Fibroblast of the conjunctiva (primary cell): ENCODE measurements at places on chromosomes 7 and 10.

DNA sequence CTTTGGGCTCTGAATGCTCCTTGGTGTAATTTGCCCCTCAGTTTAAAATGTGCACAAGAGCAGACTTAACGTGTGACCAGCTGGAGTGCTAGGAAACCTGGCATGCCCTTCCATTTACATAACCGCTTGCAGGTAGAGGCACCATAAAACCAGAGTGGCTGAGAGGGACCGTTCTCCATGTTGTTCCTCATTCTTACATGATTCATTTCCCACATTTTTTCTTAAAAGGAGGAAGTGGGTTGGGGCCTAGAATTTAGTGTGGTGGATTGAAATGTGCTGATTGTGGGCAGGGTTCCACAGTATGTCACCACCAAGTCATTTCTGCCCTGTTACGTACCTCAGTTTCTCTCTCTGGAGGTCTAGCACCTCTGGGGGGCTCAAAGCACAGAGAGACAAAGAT, 375.8 kb upstream of the VSTM2A start:
- DNase-seq: no peak

DNA sequence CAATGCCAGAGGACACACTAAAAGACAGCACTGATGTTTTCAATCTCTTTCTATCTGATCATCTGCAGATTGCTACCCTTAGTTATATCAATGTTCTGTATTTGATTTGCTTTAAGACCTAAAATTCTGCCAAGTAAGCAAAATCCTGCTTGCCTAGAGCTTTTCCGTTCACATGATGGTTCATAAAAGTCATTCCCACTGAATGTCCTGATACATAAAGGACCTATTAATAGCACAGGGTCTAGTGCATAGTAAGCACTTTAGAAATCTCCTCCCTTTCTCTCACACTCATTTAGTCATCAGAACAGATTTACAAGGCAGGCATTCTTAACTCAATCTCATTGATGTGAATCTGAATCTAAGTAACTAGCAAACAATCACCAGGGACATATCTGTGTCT, 68.8 kb downstream of the PCGF5 start:
- no peak for DNase-seq

GRCh38 chr7:151462306-151462779, 22.4 kb upstream of the CRYGN start:
- no peak for DNase-seq

GRCh38 chr10:93672890-93673289, 29.5 kb downstream of the FRA10AC1 start:
- DNase-seq: no peak

GRCh38 chr7:105656922-105657521, 75.7 kb upstream of the EFCAB10 start:
- no peak for DNase-seq

DNA sequence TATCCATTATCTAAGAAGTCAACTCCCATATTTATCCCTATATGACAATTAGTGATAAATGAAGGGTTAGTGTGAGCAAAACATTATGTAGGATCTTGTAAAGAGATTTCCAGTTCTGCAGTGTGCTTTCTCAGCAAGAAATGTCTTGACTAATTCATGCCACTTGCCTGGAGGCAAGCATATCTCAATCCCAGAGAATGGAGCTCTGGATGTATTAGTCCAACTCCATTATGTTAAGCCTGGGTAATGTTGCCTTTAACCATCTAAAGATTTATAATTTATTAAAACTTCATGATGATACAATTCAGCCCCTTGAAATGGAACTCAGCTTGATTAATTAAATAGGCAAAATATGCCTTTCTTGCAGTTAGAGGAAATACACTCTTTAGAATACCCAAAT, 1079.9 kb upstream of the LRRTM3 start:
- DNase-seq: no peak

- no peak for DNase-seq
These were observed 782 bp downstream of the POU6F2 start for GRCh38 chr7:38978491-38978890.

- no peak for DNase-seq
These were observed 5.2 kb downstream of the CCNY start for GRCh38 chr10:35341521-35341920.

DNA sequence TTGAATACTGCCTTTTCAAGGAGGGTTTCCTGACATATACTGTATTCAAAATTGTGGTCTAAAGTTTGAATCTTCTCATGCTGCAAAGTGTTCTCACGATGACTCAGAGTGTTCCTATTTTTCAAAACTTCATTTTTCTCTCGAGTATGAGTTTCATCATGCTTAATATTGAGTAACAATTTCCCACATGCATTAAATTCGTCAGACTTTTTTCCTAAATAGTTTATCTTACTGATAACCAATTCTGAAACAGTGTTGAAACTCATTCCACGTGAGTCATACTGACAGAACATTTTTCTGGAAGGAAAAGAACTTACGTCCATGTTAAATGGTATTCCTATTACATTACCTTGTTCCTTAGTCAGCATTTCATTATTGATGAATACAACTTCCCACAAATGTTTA, 44.1 kb downstream of the ZNF33B start:
- no peak for DNase-seq

GRCh38 chr7:124781418-124781817, 15.8 kb upstream of the GPR37 start:
- DNase-seq: no peak

GRCh38 chr10:7492660-7493046, 81.8 kb upstream of the SFMBT2 start:
- no peak for DNase-seq

DNA sequence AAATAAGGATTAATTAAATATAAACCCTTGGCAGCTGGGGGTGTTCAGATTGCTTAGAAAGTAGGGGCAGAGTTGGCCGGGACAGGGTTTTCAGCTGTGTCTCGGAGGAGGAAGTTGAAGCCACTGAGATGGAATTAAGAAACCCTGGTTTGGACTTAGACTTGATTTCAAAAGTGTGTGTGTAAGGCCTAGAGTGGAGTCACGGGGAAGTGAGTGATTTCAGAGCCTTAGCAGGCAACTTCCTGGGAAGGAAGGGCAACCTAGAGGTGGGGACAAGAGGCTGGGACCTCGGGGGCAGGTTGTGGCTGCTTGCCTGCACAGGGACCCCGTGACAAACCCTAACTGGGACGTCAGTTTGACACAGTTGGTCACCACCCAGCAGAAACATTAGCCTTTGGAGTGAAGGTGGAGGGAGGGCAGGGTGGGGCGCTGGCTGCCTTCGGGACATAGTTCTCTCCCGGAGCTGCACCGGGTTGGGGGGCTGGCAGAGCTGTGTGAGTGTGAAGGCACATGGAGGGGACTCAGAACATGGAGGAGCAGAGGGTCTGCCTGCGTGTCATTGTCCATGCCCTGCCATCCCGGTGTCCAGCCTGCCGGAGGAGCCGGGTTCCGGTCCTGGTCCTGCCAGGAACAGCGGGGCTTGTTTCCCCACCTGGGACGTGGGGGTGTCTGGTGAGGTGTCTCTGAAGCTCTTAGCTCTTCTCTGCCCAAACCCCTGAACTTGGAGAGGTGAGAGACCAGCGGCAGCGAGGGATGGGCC, 1.8 kb downstream of the BRI3 start:
- peak; percentile 28 for DNase-seq

- no peak for DNase-seq
These were observed 176.2 kb downstream of the ST7 start for GRCh38 chr7:117129521-117129955.

- DNase-seq: no peak
These were observed 63.7 kb upstream of the PRR15 start for GRCh38 chr7:29499932-29500331.

DNA sequence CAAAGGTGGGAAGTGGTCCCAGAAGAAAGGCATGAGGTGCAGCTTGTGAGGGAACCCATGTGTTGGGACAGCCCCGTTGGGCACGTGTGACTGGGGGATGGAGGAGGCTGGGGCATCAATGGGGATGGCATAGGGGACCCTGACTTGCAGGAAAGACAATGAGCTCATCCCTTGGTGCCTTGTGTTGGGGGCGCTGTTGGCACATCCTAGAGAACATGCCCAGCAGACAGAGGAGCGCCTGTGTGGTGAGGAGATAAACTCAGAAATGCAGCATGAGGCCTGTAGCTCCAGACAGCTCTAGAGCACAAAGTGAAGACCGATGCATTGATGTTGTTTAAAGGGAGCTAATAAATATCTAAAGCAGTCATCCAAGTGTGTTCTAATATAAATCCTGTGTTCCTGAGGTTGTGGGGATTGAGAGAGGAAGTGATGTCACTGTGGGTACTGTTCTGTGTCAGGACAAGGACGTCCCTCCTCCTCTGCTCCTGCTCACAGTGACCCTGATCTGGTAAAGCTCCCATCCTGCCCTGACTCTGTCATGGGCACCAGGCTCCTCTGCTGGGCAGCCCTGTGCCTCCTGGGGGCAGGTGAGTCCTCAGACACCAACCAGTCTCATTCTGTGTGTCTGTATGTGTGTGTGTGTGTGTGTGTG, 126.1 kb upstream of the PRSS58 start:
- no peak for DNase-seq

- no peak for DNase-seq
These were observed 261.8 kb downstream of the THSD7A start for GRCh38 chr7:11570205-11570604.

GRCh38 chr7:6015917-6016652, 7.0 kb downstream of the AIMP2 start:
- peak; percentile 100 for DNase-seq

DNA sequence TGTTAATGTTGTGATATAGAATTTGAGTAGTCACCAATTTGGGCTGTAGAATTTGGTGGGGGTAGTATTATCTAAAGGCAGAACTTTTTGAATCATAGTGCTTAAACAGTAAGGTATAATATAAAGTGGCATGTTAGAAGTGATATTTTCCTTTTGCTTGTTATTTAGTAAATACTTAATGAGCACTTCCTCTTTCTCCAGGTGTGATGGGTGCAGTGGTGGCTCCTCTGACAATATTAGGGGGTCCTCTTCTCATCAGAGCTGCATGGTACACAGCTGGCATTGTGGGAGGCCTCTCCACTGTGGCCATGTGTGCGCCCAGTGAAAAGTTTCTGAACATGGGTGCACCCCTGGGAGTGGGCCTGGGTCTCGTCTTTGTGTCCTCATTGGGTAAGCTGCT, 10.5 kb downstream of the GHITM start:
- DNase-seq: no peak

DNA sequence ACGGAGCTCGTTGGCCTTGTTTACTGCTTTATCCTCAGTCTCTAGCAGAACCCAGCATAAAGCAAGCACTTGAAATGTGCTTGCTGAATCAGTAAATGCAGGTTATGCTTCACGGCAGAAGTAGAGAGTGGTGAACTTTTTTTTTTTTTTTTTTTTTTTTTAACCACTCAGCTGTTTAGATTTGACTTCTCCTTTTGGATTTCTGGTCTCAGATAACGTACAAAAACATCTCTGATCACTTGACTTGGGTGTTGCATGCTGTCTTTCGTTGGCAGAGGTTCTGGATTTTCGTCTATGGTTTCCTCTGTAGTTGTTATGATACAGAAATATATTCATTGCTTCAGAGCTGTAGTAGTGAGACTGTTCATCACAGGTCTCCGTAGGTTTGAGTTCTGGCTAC, 242.5 kb upstream of the HABP2 start:
- DNase-seq: no peak

GRCh38 chr10:115321360-115321759, 228.2 kb downstream of the ATRNL1 start:
- no peak for DNase-seq
